ENCODE measurements at places on chromosomes 2 and 18.

DNA sequence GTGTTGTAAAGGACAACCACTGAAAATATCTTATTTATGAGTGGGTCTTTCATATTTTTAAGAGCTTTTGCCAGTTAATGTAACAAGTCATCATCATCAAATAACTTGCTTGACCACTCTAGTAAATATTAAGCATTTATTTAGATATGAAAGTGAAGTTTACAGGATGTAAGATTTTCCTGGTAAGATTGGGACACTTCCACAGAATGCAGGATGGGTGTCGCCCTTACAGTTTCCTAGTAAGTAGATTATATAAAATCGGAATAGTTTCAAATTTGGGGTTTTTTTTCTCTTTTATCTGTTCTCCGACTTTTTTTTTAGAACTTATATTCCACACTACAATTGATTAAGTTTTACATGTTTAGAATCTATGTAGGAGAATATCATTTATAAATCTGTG lies 14.8 kb upstream of the SLC40A1 start:
- DNase-seq: no peak

DNA sequence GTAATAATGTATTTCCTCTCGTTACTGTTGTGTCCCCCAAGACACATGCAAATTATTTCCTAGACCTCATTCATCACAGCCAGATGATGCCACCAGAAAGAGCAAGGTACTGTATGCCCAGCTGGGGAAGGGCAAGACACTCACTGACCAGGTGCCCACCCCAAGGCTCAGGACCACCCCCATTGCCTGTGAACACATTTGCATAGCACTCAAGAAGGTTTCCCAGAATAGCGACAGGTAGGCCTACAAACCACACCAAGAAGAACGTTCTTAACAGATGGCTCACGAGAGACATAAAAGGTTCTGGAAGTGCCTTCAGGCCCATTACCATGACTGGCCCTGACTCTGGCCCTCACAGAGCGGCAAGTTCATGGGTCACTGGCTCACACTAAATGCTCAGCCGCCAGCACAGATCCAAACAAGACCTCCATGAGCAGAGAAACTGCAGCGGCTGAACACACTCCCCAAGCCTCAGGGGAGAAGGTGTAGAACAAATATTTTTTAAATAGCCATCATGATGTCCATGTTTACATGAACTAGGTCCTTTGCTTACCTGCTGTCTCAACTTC lies 44.0 kb downstream of the FAM168B start:
- DNase-seq: no peak

GRCh38 chr18:74438091-74438490 lies 19.0 kb downstream of the DIPK1C start:
- DNase-seq: no peak

DNA sequence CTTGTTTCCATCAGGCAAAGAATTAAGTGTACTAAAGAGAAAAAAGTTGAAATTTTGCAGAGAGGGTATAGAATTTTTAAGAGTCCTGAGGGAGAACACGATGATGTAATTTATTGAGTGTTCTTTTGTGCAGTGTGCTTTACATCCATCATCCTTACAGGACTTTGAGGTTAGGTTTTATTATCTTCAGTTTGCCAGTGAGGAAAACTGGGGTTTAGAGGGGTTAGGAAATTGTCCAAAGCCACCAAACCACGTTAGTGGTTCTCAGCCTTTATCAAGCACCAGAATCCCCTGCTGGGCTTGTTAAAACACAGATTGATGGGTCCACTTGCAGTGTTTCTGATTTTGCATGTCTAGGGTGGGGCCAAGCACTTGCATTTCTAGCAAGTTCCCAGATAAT lies 277.5 kb downstream of the KCNS3 start:
- DNase-seq: no peak

- DNase-seq: no peak
These were observed 12.2 kb downstream of the SCN2A start for GRCh38 chr2:165251366-165251765.

DNA sequence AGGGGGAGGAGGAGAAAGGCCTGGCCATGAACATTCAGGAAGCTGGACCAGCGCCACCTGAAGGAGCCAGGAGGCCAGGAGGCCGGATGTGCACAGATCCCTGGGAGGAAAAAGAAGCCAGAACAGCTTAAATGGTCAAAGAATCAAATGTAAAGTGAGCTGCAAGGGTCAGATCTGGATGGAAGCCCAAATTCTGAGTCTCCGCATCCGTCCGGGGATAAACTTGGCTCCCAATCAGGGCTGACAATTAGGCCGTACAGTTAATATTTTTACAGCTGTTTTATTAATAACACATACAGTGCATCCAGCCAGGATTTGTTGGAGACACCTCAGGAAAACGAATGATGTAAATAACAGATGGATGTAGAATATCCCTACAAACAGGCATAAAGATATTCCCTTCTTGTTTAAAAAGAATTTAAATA lies 495.1 kb upstream of the TCF4 start:
- DNase-seq: no peak

- DNase-seq: no peak
These were observed 156.5 kb downstream of the CDH7 start for GRCh38 chr18:65907281-65907680.

DNA sequence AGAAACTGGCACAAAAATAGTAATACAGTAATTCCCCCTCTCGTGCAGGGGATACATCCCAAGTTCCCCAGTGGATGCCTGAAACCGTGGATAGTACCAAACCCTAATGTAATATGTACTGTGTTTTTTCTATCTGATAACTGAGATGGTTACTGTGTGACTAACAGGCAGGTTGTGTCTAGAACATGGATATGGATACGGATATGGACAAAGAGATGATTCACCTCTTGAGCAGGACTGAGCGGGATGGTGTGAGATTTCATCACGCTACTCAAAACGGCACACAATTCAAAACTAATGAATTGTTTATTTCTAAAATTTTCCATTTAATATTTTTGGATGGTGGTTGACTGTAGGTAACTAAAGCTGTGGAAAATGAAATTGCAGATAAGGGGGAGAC lies 3.4 kb downstream of the MBD1 start:
- peak; percentile 45 for DNase-seq

DNA sequence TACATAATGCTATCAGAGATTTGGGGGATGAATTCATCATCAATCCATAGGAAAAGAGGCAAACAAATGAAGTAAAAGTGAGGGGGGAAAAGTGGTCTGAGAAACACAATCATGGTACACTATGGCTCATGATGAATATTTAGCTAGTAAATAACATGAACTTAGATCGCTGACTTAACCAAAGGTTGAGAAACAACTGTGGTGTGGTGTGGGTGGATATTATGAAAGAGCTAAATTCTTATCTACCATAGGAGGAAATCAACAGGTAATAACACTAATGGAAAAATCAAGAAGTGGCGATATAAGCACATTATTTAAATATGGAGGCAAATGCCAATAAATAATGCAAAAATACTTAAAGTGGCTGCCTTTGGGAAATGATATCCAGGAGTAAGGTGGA lies 12.2 kb upstream of the TPRKB start:
- DNase-seq: no peak

DNA sequence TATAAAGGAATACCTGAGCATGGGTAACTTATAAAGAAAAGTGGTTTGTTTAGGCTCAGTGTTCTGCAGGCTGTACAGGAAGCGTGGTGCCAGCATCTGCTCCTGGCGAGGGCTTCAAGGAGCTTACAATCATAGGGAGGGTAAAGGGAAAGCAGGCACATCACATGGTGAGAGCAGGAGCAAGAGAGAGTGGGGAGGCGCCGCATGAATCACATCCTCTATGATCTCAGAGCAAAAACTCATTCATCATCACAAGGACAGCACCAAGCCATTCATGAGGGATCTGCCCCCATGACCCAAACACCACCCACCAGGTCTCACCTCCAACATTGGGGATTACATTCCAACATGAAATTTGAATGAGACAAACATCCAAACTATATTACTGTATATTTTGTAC lies 32.5 kb downstream of the R3HDM1 start:
- DNase-seq: no peak

DNA sequence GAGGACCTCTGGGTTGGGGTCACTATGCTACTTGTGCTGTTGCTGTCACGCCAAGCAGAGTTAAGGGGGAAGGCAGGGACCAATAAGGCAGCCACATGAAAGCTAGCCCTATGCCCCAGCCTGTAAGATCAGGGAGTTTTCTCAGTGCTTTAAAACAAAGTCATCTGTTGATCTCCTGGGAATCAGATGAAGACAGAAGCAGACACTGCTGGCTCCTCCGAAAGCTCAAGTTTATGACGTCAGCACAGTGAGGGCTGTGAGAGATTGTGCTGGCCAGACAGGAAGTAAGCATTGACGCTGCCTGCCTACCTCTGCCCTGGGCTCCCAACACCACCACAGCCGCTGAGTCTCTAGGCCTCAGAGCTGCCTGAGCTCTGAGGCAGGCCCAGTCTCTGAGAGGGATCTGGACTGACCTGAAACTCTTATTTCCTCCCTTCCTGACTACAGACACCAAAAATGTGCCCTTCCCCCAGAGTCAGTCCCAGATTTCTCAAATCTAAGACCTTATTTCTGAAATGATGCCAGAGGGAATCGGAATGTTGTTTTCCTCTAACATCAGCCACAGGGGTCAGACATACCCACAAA lies 118.1 kb upstream of the EPAS1 start:
- DNase-seq: peak; percentile 99

- DNase-seq: no peak
These were observed 12.2 kb downstream of the CAPG start for GRCh38 chr2:85397925-85398331.

DNA sequence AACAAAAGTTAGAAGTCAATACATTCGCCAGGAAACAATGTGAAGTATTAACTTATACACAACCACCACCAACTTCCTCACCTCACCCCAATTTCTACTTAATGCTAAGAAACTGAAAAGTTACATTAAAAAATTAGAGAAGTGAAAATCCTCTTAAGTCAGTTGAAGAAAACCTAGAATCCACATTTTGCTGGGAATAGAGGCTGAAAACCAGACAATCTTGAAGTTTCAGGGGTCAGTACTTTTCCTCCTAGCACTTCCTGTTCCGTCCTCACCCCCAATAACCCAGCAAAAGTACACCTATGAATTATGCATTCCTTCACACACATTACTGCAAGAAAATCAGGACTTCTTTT lies 6.3 kb downstream of the YES1 start:
- no peak for DNase-seq

DNA sequence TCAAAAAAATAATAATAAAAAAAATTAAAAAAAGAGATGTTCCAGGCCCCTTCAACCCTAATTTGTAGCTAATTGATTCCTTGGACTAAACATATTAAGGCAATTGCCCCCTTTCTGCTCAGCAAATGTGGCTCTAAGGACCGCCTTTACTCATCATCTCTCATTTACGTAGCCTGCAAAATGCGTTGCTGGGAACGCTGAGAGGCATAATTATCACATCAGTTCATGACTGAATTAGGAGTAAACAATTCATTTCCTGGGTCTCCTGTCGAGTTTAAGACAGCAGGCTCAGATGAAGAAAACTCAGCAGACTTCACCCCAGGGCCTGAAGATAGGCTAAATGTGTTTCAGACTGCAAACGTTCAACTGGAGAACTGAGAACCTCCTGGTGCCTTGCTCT lies 413.5 kb downstream of the NBAS start:
- DNase-seq: no peak

DNA sequence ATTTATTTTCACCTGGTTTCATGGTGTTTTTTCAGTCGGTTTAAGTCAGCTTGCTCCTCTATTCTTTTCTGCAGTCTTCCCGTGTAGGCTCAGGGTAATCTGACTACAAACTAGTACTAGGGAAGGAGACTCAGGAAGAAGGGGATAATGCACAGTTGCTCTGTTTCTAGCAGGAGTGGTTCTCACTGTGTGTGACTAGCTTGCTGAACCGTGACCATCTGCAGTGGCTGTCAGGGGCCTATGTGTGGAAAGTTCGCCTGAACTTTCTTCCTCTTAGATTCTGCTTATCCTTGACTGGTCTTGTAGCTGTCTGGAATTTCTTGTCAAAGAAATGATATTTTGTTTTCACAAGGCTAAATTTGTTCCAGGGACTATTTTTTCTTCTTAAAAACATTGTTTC lies 46.3 kb upstream of the AQP4 start:
- DNase-seq: no peak

GRCh38 chr2:190984595-190984994 lies 29.4 kb downstream of the STAT1 start:
- no peak for DNase-seq

DNA sequence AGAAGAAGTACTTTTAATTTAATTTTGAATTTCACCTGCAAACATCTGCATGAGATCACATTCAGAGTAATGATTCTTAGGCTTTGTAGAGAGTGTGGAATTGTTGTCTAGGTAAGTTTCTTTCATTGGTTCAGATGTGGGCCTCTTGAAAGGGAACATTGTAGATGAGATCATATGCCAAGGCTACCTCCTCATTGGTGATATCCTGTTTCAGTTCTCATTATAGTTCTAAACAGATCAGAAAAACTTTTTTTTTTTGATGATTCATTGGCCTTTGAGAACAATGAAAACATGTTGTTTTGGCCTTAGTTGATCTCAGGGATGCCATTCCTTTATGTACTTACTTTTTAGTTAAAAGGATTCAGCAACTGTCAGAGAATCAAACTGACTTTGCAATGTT lies 44.5 kb downstream of the EML6 start:
- DNase-seq: no peak

DNA sequence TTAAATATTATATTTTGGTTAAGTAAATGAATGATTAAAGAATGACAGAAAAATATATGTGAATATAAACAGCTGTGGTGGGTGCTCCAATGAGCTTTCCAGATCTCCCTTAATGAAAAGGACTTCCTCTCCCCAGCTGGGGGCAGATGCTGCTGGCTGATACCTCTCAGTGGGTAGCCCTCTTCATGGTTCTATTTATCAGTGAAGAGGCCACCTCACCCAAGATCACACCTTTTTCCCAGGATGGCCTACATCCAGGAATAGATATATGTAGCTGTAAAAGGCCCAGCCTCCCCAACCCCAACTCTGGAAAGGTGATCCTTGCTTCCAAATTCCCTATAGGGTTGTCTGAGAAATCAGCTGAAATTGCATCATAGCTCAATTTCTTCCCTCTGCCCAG lies 135.2 kb upstream of the ACVR2A start:
- no peak for DNase-seq

DNA sequence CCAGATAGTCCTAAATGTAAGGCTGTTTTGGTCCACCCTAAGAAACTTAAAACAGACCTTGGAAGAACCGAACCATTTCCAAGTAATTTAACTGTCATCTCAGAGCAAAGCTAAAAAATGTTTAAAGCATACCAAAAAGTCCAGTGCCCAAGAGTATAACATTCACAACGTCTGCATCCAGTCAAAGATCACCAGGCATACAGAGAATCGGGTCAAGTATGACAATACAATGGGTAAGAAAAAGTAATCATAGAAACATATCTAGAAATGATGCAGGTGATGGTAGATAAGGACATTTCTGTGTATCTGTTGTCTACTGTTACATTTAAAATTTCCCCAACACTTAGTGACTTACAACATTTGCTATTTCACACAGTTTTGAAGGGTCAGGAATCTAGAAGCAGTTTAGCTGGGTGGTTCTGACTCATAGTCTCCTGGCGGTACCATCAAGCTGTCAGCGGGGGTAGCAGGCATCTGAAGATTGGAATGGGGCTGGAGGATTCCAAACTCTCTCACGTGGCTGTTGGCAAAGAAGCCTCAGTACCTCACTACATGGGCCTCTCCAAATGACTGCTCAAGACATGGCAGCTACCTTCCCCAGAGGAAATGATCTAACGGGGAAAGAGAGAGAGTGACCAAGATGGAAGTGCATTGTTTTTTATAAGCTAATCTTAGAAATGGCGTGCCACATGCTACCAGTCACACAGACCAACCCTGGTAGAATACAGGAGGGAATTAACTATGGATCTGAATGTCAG lies 36.6 kb upstream of the DYNC2LI1 start:
- peak; percentile 73 for DNase-seq
